ENCODE measurements at places on chromosomes 5 and 9. TPM values are rescaled to one million over a fixed set of nuclear protein-coding genes. Genes with fewer than 3 reads are reported as not detected.

- H3K36me3 ChIP-seq, result no peaks in the 10 kb centered on the region
- no peaks in the 10 kb centered on the region for H3K4me1 ChIP-seq
- DNase-seq, result no peak
- H3K27ac ChIP-seq, result no peak overlapping the region
Measured at GRCh38 chr9:29740518-29740917, 2167.2 kb upstream of the C9orf72 start.

DNA sequence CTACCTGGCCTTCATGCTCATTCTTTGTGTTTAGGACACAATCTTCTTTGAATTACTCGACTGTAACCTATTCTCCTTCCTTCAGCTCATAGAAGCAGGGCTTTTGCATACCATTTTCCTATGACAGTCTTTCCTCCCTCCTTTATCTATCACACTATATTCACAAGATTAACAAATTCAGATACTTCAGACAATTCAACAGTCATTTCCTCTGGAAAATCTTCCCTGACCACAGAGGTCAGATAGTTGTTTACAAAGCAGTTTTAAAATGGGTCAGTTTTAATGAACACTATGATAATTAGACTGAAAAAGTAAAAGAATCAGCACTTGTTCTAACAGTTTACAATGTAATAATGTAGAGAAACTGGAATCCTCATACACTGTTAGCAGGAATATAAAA lies 4.3 kb downstream of the CAAP1 start:
- no peak overlapping the region for H3K27ac ChIP-seq
- H3K4me3 ChIP-seq, result no peak overlapping the region
- peaks cover 13% of the 10 kb centered on the region for H3K36me3 ChIP-seq
- DNase-seq, result no peak

GRCh38 chr5:44506561-44506960 lies 117.3 kb upstream of the FGF10 start:
- H3K27me3 ChIP-seq, result no peaks in the 10 kb centered on the region
- H3K4me3 ChIP-seq, result no peak overlapping the region
- no peaks in the 10 kb centered on the region for H3K36me3 ChIP-seq
- H3K27ac ChIP-seq, result no peak overlapping the region

The CSF1R gene
- 1.6 TPM for total RNA-seq
